ENCODE measurements at places on chromosomes 4 and X. TPM values are rescaled to one million over a fixed set of nuclear protein-coding genes. Genes with fewer than 3 reads are reported as not detected.

Gene BTK
- total RNA-seq, result not detected

Gene HSFX4
- not detected for total RNA-seq

Gene SCLT1
- total RNA-seq, result 14.0 TPM

Gene IL21
- not detected for total RNA-seq

Gene DUSP9
- not detected for total RNA-seq

Gene PAGE1
- total RNA-seq, result not detected

Gene GUCY1B1
- total RNA-seq, result 4.8 TPM
